Prostate gland (tissue), 2 donors: ENCODE measurements at places on chromosomes 5 and 9. TPM values are rescaled to one million over a fixed set of nuclear protein-coding genes. Genes with fewer than 3 reads are reported as not detected.
A peak's percentile ranks its signal among the peaks of the same experiment; 100 is the strongest.

PCDHGA6 gene
- total RNA-seq, result 8.4 TPM

- DNase-seq, result peak; percentile 12
Observed at GRCh38 chr9:132077881-132078698, 1.6 kb downstream of the MED27 start.

FBXO10 gene
- total RNA-seq, result 17.6 TPM

- no peak for DNase-seq
Observed at GRCh38 chr5:173734716-173735115, 118.3 kb upstream of the BOD1 start.

NSG2 gene
- 0.74 TPM for total RNA-seq

DNA sequence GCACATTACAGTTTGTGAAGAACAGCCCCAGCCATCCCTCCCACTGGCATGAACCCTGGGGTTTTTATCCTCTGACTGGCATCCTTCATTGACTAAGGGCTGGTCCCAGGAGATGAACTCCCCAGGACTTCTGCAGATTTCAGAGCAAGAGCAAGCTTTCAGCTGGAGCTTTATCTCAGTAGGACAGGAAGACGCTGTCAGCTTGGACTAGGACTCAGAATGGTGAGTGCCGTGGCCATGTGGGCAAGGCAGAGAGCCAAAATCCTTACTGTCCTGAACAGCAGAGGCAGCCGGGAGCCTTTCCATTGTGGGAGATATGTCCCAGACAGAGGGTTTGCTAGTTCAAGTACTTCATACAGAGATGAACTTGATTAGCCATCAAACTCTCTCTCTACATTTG is 3.2 kb upstream of the ACOT12 start:
- DNase-seq, result no peak

- no peak for DNase-seq
Observed at GRCh38 chr5:180302256-180302655, 10.4 kb upstream of the MAPK9 start.

GRCh38 chr9:22008384-22008716 is 755 bp downstream of the CDKN2B start:
- DNase-seq, result no peak

- no peak for DNase-seq
Observed at GRCh38 chr9:123978981-123979380, 32.6 kb upstream of the LHX2 start.

DNA sequence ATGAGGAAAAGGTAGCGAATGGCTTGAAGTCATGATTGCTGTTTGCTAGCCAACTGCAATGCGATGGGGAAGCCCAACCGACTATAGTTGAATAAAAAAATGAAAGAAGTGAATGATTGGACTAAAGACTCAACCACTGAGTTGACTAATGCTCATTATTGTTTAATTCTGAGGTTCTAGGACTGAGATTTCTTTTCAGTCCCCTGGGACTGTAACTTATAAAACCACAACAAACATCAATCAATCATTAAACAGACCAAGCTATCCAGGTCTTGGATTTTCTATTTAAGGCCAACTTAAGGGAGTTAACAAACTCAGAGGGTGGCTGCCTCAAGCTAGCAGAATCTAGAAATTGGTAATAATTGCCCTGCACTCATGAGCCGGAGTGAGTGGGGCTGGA is 154.2 kb downstream of the DOCK2 start:
- no peak for DNase-seq

GRCh38 chr9:78439866-78440830 is 143.2 kb downstream of the PSAT1 start:
- no peak for DNase-seq

DNA sequence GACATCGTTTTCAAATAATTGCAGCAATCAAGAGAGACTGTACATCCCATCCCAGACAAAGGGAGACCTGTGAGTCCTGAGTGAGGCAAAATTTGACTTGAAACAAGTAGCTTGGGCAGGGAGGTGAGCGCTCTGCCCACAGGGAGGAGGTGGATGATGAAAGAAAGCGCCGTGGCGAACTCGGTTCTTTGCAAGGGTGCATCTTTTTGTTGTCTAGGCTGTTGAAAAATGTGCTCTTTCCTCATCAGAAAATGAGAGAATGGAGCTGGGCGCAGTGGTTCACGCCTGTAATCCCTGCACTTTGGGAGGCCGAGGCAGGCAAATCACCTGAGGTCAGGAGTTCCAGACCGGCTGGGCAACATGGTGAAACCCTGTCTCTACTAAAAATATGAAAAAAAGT is 150.5 kb downstream of the GAPVD1 start:
- DNase-seq, result no peak

DNA sequence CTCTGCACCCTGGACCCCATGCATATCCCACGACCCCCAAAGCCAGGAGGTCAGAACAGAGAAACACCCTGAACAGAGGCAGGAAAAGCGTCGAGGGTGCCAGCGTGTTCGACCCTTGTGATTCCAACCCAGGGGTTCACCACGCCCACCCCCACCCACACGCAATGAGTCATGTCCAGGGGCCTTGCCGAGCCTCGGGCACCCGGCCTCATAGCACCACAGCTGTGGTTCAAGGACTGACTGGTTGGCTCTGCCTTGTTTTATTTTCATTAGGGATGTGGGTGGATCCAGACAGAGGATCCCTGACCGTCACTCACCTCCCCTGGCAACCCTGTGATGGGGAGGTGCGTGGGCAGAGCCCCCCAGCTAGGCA is 9.5 kb upstream of the QSOX2 start:
- no peak for DNase-seq

DNA sequence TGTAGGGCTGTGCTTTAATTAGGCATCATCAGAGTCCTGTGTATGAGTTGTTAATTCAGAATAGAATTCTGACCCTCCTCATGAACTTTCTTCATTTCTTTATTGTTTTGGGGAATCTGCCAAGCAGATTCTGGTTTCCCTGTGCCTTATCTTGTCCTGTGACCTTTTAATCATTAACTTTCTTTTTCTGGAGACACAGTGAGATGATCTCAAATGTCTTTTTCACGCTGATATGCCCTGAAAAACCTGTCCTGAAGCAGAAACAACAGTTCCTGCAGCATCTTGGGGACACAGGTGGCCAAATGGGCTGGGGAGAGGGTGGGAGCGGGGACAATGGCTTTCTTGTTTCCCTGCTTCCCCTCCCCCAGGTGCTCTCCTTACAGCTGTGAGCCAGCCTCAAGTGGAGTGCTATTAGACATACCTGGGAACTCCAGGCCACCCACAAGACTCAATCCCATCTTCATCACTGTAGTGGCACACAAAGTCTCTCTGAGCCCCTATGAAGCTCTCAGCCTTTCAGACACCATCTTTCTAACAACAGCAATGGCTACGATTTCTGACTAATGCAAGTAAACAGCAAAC is 213.8 kb downstream of the ATP10B start:
- DNase-seq, result no peak

TNFSF8 gene
- total RNA-seq, result 0.32 TPM
